KBM-7 (cell line): ENCODE measurements at places on chromosomes 13 and 19.
A peak's percentile ranks its signal among the peaks of the same experiment; 100 is the strongest.

DNA sequence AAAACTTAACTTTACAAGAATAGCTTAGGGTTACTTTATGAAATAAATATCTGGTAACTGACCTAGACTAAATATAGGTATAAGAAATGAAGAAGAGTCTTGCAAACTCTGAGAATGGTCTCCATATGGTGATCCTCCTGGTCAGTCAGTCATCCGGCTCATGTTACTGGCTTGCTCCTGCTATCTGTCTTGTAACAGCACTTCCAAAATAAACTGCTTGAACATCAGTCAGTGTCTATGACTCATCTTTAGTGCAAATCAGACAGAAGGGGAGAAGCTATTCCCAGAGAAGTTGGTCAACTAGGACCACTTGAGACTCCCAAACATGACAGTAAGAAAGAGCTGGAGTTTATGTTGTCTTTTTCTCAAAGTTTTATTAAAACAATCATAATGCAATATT lies 1550.9 kb downstream of the PCDH9 start:
- no peak for DNase-seq

DNA sequence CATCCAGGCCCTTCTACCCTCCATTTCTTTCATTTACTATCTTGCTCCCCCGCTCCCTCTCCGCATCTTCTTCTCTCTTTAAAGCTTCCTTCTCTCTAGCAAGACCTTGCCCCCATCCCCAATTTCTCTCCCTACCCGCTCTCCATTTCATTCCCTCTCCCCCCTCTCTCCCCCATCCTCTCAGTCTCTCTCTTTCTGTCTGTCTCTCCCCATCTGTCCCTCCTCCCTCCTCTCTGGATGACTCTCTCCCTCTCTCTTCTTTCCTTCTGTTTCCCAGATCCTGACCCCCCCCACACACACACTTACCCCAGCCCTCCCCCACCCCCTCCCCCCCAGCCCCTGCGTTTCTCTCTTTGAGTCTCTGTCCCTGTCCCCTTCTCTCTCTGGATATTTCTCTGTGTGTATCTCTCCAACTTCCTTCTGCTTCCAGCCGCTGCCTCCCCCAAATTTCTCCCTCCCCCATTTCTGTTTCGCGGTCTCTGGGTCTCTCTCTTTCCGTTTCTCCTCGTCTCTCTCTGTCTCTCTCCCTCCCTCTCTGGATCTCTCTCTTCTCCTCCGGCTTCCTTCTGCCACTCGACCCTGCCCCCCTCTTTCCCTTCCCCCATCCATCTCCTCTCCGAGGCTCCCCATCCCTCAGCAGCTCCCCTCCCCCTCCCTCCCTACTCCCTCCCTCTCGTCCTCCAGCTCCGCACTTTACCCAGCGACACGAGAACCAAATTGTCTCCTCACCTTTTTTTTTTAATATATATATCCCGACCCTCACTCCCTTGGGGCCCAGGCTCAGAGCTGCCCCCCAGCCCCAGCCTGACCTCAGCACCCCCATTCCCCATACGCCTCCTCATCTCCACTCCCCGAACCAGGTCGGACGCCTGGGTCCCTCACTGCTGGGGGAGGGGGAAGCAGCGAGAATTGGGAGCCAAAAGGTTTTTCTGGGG lies 3.6 kb upstream of the CACNG8 start:
- no peak for DNase-seq

GRCh38 chr13:95745289-95745688 lies 68.3 kb downstream of the DNAJC3 start:
- DNase-seq: no peak

DNA sequence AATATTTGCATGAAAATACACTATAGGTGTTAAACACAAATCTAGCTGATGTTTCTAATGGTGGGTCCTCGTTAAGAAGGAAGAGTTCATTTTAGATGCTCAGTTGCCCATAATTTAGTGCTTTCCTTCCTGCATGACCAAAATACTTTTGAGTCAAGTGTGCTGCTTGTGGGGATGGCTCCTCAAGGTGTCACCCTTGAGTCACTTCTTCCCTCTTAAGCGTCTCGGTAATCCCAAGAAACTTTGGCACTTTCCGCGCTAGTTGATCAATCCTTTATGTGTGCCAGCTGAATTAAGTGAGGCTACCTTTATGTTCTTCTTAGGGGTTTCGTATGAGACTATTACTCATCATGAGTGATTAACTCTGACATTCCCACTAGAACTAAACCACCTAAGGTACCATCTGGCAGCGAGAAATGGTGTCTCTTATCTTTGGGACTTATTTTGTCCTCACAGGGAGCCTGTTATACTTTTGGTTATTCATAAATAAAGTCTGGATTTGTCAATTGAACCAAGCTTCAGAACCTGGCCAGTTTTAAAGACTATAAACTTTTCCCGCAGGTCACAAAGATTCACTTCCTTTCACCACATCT lies 106.8 kb downstream of the NHLRC3 start:
- DNase-seq: peak; percentile 61

DNA sequence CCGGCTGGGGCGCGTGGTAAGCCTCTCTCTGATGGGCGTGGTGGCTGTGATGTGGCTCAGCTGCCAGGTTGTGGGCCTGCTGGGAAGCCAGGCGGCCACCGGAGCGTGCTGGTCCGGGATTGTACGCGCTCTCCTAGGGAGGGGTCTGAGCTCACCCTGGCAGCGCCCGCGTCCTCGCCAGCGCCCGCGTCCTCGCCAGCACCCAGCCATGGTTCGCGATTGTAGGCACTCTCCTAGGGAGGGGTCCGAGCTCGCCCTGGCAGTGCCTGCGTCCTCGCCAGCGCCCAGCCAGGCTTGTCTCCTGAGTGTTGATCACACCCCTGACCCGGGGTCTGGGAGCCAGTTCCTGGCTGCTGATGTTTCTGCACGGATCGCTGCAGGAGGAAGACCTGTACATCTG lies 13.8 kb downstream of the ADAT3 start:
- no peak for DNase-seq

DNA sequence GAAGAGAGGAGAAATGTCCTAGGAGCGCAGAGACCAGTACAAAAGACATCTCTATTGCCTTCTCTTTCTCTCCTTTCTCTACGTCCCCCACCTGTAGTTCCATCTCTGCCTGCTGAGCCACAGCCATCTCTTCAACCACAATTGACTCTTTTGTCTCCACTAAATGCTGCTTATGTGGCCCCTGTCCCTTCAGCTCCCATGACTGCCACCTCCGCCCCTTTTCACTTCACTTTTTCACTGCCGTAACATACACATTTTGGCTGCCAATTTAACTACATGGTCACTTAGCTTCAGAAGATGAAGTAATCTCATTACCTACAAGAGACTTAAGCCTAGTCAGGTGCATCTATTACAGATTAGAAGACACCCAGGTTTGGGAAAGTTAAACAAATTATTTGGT lies 81.9 kb downstream of the MZT1 start:
- DNase-seq: no peak

- DNase-seq: no peak
Measured at GRCh38 chr13:105509981-105510762, 1025.3 kb downstream of the EFNB2 start.

DNA sequence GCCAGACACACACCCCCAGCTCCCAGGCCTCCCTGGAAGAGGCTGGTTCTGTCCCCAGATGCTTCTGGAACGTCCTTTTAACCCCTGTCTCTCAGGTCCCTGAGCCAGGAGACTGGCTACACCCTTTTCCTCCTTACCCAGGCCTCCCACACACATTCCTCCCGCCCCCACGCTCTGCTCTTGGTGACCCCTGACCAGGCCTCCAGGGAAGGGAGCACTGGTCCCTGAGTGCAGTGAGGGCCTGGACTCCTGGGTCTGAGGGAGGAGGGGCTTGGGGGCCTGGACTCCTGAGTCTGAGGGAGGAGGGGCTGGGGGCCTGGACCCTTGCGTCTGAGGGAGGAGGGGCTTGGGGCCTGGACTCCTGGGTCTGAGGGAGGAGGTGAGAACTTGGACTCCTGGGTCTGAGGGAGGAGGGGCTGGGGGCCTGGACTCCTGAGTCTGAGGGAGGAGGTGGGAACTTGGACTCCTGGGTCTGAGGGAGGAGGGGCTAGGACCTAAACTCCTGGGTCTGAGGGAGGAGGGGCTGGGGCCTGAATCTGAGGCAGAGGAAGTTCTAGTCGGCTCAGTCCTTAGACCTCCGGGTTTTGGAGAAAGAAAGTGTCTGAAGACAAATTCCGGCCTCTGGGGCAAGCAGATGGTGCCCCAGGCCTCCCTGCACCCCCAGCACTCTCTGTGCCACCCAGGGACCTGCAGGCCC lies 527 bp downstream of the KLK6 start:
- no peak for DNase-seq

DNA sequence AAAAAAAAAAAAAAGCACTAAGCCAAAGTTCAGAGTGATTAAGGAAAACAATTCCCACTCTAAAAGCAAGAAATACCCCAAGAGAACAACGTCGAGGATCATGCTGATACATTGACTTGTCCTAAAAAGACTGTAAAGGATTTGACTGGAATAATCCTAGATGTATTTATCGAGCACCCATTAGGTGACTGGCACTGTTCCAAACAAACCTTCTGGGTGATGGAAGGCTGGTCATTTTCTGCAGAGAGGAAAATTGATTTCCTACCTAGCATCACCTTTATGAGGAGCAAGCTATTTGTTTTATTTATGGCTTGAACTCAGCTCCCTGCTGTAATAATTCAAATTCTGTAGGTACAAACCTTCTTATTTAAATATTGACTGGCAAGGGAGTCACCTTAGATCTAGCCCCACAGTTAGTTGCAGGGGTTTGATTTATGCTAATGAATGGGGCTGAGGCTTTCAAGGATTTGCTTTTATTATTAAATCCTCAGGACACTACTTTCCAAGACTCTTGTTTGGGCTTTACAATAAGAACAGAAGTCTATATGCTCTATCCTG lies 471.0 kb downstream of the OLFM4 start:
- no peak for DNase-seq

DNA sequence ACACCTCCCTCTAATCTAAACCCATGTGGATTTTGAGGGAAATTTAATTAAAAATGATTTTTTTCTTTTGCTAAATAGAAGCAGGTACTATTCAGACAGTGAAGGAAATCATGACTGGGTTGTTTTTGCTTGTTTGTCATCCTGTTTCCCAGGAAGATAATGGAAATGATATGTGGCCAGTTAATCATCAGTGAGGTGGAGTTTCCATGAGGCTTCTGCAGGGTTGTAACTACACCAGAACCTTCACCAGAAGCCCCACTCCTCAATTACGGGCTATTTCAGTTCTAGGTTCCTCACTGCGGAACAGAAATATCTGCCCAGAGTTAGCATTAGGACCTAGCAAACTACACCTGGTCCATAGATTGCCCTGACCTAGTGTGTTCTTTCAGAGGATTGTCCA lies 394.0 kb downstream of the DLEU7 start:
- DNase-seq: no peak

DNA sequence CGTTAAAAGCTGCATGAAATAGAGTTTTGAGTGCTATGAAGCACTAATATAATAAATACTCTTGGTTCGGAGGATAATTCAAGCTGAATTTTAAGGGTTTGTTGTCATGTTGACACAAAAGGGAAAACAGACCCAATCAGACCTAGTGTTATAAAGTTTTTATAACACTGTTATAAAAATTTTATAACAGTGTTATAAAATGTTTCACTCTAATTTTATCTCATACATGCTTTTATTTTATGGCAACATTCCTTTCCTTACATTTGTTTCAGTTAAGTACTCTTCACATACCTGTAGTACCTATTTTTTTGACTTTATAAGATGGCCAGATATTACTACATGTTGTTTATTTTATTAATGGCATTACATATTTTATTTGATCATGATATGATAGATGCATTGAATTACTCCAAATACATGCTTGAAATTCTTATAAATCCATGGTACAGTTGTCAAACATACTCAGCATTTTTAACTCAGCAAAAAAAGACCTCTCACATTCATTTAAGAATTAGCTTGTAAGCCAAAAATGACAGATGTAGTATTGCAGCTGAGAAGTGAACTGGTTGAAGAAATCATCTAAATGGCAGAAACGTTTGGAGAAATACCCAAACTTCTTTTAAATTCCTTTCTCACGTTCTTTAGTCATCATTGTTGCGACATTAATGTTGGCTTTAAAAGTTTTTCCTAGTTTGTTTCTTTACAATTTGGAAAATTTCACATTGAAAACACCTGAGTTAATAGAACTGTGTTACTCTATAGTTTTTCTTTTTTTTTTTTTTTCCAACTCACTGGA lies 104.5 kb downstream of the PIBF1 start:
- no peak for DNase-seq

DNA sequence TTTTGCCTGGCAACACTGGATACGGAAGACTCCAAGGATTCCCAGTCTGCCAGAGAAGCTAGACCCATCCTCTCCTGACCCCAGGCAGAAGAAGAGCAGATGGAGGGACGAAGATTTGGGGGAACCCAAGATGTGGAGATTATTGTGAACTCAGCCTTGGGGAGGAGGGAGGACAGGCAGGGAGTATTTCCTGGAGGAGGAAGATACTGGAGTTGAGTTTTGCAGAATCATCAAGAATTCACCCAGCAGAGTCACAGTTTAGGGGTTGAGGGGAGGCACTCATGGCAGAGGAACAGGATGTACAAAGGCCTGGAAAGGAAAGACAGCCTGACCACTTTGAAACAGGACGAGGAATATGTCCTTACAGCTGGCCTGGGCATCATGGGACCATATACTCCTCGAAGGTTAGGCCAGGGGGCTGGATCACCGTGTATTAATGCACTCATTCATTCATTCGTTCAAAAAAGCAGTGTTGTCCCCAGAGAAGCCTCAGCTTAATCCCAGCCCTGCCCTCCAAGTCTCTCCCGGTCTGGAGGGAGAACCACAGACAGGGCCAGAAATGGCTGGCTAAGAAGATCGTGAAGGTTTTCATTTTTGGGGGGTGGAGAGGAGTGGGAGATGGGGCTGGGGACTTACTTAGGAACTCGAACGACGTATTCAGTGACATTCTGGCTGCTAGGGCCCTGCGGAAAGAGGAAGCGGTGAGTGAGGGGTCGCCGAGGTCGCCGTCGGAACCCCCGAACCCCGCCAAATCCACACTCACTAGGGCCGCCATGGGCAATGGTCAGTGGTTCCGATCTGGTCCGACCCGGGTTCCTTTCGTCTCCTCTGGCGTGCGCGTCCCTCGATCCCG lies 517 bp downstream of the GTF2F1 start:
- DNase-seq: no peak

GRCh38 chr19:37470216-37470615 lies 1.1 kb downstream of the ZNF570 start:
- DNase-seq: no peak

GRCh38 chr19:15247107-15248014 lies 15.1 kb upstream of the EPHX3 start:
- no peak for DNase-seq

DNA sequence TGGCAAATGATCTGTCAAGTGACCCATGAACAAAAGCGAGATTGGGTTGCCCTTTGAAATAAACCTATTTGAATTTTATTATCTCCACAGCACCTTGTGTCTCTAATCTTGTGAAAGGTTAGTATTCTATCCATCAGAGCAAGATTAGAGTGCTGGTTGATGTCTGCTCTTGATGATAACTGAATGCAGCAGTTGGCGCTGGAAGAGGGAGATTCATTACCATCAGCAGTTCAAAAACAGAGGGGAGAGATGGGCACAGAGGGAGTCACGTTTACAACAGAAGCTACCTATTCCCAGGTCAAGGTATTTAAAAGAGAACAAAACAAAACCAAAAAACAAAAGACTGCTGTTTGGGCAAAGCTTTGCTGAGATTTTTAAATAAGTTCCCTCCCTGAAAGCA lies 588.1 kb downstream of the GPC6 start:
- no peak for DNase-seq
